ENCODE measurements at places on chromosomes 3 and 15.

GRCh38 chr15:84598993-84599392, 1.8 kb upstream of the ZSCAN2 start:
- DNase-seq = no peak

DNA sequence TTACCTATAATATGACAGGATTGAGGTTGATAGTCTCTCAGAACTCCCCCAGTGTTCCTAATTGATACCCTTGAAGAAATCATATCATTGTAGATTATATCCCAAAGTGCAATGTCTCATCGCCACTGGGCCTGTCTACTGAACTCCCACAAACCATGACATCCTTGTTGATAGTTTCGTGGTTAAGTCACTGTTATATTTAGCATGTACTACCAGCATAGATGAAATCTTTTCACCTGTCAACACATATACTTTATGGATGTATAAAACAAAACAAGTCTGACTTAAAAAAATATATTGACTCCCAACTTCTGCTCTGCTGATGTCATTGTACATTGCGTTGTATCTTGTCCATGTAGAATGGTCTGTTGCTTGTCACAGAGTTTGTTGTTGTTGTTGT, 128.1 kb downstream of the IQCH start:
- no peak for DNase-seq

DNA sequence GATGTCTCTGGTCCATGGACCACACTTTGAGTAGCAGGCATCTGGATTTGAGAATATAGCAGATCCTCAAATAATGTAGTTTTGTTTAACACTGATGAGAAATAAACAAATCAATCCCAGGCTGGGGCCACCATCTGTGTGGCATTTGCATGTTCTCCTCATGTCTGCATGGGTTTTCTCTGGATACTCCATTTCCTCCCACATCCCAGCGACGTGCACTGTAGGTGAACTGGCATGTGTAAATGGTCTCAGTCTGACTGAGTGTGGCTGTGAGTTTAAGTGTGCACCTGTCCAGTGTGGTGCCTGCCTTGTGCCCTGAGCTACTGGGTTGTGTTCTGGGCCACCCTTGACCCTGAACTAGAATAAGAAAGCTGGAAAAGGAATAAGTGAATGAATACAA, 66.3 kb upstream of the NANOGP8 start:
- no peak for DNase-seq

DNA sequence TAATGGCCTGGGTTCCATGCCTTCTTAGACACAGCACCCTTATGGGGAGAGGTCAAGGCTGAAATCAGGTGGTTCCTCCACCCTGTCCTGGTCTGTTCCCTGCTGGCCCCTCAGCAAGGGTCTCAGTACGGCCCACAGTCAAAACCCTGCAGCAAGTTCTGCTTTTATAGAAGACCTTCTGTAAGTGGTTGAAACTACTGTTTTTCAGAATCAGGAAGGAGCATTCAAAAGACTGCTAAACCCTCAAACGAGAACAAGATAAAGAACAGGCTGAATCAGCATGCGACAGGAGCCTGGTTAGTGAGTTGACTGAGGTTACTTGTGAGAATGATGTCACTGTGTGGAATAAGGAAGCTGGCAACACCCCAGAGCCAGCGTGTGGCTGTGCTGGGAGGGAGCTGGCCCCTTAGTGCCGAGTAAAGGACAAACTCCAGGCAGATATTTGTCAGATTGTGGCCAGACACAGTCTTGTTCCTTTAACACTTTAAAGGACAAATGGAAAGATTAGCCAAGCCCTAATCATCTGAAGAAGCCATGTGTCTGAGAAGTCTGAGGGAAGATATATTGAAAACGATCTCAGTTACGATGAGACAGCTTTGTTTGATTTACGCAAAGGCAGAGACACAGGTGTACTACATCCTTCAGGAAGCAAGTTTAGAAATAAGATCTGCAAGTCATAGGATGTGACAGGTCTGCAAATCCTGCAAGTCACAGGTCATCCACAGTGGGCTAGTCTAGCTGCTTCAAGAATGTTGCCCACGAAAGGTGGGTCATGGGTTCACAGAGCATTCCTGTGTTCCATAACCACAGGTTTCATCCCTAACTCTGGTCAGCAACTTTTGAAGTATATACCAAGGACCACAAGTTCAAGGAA, 54.0 kb downstream of the B3GNT5 start:
- no peak for DNase-seq

GRCh38 chr3:178001670-178002101, 534.5 kb upstream of the KCNMB2 start:
- no peak for DNase-seq

- no peak for DNase-seq
Measured at GRCh38 chr3:135918600-135918999, 46.9 kb upstream of the PPP2R3A start.

GRCh38 chr3:129626744-129627349, 20.4 kb upstream of the PLXND1 start:
- DNase-seq = no peak

- DNase-seq = no peak
Measured at GRCh38 chr3:149898771-149899170, 71.9 kb downstream of the PFN2 start.

GRCh38 chr3:157081626-157082210, 78.2 kb downstream of the CCNL1 start:
- peak; percentile 82 for DNase-seq

- DNase-seq = no peak
Measured at GRCh38 chr3:194691481-194692283, 6.0 kb downstream of the FAM43A start.

- no peak for DNase-seq
Measured at GRCh38 chr3:18645619-18646018, 220.5 kb upstream of the SATB1 start.

DNA sequence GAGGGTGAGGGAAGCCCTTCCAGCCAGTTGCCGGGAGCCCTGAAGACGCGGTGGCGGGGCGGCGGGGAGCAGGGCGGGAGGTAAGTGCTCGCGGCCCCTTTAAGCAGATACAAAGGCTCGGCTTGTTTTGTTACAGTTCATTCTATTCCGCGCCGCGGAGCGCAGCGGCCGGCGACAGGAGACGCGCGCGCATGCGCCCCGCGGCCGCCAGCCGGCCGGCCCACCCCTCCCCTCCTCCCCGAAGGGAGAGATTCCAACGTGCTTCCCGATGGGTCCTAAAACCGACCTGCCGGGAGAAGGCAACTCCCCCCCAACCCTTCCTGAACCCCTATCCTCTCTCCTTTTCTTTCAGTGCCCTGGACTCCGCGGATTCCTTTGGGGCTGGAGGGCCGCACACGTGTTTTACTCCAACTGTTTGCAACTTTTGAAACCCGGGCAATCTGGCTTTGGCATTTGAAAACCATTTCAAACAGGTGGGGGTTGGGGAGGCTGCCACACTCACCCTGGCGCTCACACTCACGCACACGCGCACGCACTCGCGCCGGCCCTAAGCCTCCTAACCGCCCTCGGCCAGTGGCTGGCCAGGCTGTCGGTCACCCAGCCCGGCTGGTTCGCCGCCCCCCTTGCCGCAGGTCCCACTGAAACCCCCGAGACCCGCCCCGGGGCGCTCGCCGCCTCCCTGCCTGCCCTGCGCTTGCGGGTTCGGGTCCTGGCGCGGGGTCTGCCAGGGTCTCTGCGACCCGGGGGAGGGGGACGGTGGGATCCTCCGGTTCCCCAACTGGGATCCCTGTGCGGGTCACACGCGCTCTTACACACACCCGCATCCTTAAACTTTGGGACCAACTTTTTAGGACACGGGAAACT, at the start of gene MAGI1:
MAGI1 (minus strand) TSS at position 193 of the 864 bp plus-strand sequence. CDS start 610 bp downstream, outside the sequence.
- DNase-seq = no peak

GRCh38 chr3:37519661-37520060, 342.0 kb upstream of the CTDSPL start:
- no peak for DNase-seq

DNA sequence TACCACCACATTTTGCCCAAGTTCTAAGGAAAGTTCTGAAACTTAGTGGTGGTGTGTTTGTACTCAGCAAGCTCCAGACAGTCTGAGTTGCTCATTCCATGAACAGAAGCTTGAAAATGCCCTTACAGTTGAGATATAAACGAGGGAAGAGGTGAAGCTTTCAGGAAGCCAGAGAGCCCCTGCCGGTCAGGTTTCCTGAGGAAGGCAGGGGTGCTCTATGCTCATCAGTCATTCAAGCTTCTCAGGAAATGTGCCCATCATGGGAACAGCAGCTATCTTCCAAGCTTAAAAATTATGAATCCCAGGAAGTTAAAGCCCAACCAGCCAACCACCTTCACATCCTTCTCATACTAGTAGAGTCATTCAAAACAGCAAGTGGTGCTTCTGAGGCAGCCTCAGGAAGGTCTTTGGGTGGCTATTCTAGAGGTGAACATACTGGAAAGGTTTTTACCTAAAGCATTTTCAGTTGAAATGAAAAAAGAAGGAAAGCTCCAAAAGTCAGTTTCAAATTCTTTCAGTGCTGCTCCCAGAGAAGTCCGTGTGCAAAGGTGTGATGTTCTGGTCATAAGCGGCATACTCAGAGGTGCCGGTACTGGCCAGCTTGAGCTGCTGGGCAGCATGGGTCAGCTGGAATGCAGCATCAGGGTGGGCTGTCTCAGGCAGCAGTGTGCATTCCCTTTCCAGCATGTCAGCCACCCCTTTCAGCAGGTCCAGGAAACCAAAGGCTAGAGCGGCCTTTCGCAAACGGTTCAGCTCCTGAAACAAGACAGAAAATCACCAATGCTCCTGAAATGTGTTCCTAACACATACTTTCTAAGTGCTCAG, 31.8 kb downstream of the INTS14 start:
- no peak for DNase-seq

- DNase-seq = no peak
Measured at GRCh38 chr3:185335799-185336198, 27.1 kb upstream of the MAP3K13 start.

- no peak for DNase-seq
Measured at GRCh38 chr15:71349336-71349735, 234.1 kb downstream of the THSD4 start.

- DNase-seq = no peak
Measured at GRCh38 chr3:139652561-139652960, 25.2 kb downstream of the NMNAT3 start.

DNA sequence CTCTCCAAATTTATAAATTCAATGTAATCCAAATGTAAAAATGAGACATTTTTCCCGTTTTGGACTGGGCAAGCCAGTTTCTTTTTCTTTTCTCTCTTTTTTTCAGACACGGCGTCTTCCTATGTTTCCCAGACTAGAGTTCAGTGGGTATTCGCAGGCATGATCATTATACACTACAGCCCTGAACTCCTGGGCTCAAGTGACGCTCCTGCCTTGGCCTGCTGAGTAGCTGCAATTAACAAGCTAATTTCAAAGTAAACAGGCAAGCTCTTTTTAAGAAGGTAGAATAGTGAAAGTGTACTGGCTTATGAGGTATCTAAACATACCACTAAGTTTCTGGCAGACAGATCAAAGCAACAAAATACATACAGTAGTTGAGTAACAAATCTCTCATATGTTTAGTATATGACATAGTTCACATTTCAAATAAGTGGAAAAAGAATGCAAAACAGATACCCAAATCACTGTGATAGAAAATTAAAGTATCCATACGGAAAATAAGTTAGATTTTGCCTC, 13.5 kb downstream of the HIGD1A start:
- DNase-seq = no peak

DNA sequence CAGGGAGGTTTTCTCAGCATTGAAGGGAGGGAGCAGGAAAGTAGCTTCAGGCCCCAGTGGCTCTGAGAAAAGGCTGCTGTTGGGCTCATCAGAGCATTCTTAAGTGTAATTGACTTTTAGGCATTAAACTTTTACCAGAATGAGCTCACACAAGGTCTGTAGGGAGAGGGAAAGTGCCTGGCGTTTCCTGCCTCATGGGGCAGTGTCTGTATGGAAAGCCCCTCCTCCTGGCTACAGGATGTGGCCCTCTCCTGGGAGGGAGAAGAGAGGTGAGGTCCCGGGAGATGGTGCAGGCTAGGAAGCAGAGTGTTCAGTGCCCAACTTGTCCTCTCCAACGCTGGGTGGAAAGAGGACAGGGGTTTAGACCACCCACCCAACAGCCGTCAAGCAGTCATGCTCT, 21.3 kb upstream of the SCN10A start:
- no peak for DNase-seq

DNA sequence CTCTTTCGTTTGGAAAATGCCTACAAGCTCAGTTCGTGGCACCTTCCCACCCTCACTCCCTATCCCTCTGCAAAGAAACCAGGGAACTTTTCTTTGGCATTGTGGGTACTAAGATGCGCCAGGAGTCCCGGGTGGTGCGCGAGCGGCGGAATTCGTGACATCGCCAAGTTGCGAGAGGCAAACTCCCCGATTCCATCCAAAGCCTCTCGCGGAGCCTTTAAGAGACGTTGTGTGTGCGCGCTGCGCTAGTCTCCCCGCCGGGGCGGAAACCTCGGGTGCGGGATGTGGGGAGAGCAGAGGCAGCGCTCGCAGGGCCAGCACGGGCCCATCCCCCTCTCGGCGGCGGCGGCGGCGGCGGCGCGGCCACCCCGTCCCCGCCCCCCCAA, 443 bp upstream of the NR2F2 start:
- DNase-seq = no peak

GRCh38 chr15:92693691-92694331, 38.2 kb upstream of the FAM174B start:
- no peak for DNase-seq

- DNase-seq = no peak
Measured at GRCh38 chr15:48828906-48829305, 18.0 kb upstream of the CEP152 start.

DNA sequence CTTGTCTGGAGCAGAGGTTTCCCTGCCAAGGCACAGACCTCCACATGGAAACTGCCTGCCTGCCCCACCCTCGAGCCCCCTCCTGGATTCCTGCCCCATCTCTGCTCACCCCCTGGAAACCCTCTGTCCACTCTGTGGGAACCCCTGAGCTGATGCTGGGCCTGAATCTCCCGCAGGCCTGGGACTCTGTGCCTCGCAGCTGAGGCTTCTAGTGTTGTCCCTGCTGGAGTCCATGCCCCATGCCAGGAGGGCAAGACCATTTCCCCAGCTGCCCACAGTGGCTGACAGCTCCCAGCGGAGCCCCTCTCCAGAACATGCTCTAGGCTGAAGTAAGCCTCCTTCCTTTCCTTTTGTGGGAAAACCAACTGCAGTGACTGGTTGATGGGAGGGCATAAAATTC, 46.9 kb downstream of the SRGAP3 start:
- DNase-seq = no peak

GRCh38 chr15:23467110-23467600, 20.1 kb upstream of the GOLGA6L2 start:
- DNase-seq = no peak

- no peak for DNase-seq
Measured at GRCh38 chr15:56839099-56839498, 79.3 kb upstream of the TCF12 start.

- no peak for DNase-seq
Measured at GRCh38 chr3:75235631-75236030, 428.5 kb upstream of the FRG2C start.

Data from CD4-positive, alpha-beta memory T cell (primary cell).